Colonic mucosa (tissue), 4 donors: ENCODE measurements at places on chromosomes 11 and 22.

DNA sequence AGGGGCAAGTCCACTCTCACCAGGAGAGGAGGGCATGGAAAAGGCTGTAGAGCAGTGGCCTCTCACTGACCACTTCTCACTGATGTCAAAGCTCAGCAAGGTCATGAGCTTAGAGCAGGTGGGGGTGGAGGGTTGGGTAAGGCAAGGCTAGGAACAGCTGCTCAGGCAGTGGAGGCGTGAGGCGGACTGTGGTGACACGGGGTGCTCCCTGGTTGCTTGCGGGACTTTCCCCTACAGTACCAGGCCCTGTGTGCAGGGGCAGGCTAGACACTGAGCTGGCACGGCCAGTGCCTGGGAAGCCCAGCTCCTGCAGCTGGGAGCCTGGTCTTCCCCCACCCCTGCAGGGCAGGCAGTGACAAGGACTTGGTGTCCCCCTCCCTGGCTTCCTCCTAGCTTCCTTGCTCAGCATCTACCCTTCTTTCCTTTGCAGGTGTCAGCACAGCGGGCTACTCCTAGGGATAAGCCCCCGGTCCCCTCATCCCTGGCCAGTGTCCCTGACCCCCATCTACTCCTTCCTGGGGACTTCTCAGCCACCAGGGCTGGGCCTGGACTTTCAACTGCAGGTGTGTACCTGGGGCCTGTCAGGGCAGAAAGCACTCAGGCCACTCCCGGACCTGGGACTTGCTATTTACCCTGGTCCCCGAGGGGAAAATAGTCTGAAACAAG, 45.6 kb downstream of the PISD start:
- DNase-seq = no peak

- DNase-seq = no peak
These were observed 24.6 kb upstream of the DGAT2 start for GRCh38 chr11:75743711-75744563.

DNA sequence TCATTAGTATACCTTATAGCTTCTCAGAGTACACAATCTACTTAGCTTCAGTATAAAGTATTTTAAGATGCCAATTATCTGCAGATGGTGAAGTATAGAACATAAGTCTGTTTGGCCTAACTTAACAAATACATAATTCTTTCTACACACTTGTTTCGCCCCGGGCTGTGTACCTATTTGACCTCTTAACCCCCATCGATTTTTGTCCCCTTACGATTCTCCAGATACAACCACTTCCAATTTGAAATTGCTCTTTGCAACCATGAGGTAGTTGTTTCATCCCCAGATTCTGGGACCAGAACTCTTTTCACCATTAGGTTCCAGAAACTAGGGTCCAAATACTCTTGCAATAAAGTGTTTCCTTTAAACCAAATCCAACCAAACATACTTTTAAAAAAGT, 10.0 kb upstream of the UPB1 start:
- DNase-seq = no peak

GRCh38 chr11:121711939-121712338, 259.2 kb upstream of the SORL1-AS1 start:
- no peak for DNase-seq

DNA sequence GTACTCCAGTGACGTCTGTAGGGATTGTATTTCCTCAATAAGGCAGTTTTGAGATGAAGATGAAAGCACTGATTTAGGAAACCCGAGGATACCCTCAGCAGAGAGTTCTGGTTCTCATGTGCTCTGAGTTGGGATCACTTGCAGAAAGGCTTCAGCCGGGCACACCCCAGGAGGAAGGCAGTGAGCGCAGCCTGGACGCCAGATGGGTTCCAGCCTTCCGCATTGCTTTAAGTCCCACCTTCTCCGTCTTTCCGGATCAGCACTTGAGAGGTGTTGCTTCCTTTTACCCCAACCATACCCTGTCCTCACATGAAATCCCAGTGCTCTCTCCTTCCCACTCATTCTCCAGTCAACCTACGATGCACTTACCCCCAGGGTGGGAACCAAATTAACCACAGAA, 239.5 kb upstream of the CADM1 start:
- DNase-seq = no peak

DNA sequence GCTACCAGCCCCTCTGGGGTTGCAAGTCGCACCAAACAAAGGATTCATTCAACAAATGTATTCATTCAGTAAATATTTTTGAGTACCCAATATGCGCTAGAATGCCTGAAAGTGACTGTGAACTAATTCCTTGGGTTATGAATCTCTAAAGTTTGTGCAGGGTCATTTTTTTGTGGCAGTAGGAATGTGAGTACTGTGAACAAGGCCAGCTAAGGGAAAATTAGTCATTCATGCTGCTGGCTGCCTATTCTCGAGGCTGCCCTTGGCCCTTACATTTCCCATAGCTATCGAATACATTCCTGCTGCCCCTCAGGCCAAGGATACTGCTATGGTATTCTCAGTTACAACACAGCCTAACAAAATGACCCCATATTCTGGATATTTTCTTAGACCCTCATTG, 141.6 kb downstream of the TRPC6 start:
- DNase-seq = no peak

- no peak for DNase-seq
These were observed 28.6 kb downstream of the MMP20 start for GRCh38 chr11:102596578-102596977.

GRCh38 chr11:71998649-71999310, at the start of gene IL18BP:
TSS of gene IL18BP (plus strand) at chr11:71998909. CDS start at chr11:71999985, 1,076 bp downstream.
- no peak for DNase-seq

GRCh38 chr11:98390391-98390790, 630.4 kb upstream of the CNTN5 start:
- no peak for DNase-seq

DNA sequence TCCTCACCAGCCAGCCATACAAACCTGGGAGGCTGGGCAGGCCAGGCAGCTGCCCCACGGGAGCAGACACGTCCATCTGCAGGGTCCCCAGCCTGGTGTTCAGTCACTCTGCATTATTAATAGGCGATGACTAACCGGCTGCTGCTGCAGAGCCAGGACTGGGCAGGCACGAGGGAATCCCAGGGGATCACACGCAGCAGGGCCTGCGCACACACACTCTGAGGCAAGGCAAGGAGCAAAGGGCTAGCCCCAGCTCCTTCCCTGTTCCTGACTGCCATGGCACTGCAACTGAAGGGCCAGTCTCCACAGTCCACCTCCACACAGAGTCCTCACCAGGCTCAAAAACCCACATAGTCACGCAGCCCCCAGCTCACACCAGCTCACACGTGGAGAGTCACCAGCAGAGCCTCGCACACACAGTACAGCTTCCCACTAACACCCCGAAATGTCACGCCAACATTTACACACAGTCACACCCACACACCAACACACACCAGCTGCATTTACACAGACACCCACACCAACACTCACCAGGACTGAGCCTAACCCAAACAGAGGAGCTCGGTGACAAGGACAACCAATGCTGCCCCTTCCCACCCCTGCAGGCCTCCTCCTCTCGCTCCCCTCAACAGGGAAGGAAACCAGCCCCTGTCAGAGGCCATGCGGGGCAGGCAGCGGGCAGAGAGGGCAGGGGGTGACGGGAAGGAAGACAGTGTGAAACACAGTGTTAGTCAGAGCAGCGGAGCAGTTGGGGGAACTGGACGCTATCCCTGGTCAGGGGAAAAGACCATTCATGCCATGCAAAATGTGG, 47.3 kb downstream of the NRXN2 start:
- DNase-seq = peak; percentile 29

DNA sequence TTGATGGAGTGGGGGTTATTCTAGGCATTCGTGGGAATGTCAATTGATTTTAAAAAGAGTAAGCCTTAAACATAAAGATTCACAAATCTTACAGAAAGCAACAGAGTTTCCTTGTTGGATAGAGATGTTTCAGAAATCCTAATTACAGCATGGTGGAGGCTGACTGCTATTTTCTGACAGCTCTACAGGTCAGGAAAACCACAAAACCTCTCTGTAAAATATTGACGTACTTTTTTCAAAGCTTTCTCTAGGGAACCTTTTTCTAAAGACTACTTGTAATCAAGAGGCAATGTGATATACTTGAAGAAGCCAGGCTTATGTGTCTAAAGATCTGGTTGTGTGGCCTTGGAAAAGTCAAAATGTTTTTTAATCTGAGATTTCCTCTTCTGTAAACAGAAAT, 9.1 kb upstream of the OR8B8 start:
- no peak for DNase-seq

GRCh38 chr22:20786536-20786979, 12.6 kb downstream of the SERPIND1 start:
- DNase-seq = no peak

- peak; percentile 54 for DNase-seq
These were observed 15.0 kb upstream of the APOA1 start for GRCh38 chr11:116852261-116853031.

GRCh38 chr11:119726150-119726553, 2.8 kb downstream of the NECTIN1 start:
- no peak for DNase-seq

DNA sequence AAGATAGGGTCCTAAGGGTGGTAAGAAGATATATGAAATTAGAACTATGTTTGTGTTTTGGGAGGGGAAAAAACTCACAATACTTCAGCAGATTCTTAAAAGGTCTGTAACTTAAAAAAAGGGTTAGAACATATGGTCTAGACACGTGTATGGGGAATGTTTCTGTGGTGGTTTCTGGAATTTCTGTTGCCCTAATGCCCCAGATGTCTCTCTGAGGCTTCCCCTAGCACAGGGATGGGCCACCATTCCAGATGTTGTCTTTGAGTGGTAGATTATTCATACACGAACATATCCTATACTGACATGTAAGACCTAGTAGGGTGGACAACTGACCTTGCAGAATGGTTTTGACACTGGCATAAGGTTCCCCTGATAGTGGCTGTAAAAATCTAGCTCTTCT, 26.2 kb downstream of the EHF start:
- no peak for DNase-seq

GRCh38 chr22:42281284-42281683, 10.8 kb upstream of the TCF20 start:
- no peak for DNase-seq

- peak; percentile 16 for DNase-seq
These were observed 7.8 kb downstream of the UCP2 start for GRCh38 chr11:73974604-73975478.

GRCh38 chr11:124724979-124725718, 14.6 kb upstream of the NRGN start:
- DNase-seq = peak; percentile 58

DNA sequence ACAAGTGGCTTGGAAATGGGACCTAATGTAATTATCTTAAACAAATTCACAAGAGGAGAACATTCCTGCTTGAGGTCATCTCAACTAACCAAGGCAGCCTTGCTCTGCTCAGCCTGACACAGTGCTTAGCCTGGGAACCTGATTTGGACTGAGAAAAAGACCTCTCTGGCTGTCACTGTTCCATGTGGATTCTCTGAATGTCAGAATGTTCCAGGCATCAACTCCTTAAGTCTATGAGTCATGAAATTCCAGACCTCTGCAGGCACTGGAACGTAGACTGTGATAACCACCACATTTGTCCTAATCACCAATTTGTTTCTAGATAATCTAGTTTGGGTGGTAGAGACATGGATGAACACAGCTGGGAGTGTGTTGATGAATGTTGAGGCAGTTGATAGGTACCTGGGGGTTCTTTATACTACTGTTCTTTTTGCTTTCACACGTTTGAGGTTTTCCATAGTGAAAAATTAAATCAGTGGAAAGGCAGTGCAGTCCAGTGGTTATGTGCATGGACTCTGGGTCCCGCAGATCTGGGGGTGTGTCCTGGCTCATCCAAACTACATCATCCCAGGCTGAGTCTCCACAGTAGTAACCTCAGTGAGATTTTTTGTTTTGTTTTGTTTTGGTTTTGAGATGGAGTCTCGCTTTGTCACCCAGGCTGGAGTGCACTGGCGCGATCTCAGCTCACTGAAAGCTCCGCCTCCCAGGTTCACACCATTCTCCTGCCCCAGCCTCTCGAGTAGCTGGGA, 269.6 kb downstream of the MN1 start:
- DNase-seq = no peak

DNA sequence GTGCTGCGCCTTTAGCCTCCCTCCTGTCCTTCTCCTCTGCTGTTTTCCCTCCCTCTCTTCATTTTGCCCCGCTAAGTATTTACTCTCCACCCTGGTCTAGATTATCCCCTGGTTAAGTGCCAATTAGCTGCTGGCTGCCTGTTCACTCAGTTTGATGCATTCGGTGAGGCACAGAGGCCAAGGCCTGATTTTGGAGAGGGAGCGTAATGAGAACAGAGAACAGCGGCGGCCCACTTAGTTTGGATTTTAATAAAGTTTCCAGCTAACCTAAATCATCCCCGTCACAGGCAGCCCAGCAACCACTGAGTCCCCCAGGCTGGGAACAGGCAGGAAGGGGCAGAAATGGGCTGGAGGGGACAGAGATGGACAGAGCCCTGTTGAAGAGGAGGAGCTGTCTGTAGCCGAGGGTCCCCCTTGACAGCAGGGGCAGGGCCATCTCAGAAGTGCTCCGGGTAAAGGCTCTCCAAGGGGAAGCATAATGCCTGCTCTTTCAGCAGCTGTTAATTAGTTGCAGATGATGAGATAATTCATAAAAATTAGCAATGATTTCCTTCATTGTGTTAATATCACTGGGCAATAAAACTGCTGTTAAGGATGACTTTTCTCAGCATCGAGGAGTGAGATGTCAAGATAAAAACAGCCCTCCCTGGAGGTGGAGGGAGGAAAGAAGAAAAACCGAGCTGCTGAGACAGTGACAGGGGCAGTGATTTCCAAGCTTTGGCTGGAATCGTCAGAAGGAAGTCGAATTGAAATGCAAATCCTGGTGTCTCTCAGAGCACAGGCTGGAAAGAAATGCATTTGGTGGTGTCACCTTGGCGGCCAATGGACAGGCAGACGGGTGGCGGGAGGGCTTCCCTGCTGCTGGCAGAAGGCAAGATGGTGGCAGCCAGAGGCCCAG, 170.1 kb downstream of the GRIK4 start:
- DNase-seq = no peak

DNA sequence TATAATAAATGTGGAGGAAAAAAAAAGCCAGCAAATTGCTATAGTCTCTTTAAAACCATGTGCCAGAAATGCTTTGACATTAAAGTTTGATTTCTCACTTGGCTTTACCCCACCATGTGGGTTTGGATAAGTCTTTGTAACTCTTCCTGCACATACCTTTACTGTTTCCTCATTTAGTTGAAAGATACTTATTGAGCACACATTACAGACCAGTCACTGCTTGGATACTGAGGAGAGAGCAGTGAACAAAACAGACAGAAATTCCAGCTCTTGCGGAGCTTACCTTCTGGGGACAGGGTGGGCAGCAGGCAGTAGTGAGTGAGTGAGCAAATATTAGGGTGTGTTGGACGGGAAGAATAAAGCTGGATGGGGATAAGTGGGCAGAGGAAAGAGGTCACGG, 13.7 kb downstream of the PACS1 start:
- DNase-seq = no peak

GRCh38 chr11:110599207-110599606, 113.0 kb downstream of the ARHGAP20 start:
- DNase-seq = no peak
